HT-29 (cell line): ENCODE measurements at places on chromosomes 13 and 19.

DNA sequence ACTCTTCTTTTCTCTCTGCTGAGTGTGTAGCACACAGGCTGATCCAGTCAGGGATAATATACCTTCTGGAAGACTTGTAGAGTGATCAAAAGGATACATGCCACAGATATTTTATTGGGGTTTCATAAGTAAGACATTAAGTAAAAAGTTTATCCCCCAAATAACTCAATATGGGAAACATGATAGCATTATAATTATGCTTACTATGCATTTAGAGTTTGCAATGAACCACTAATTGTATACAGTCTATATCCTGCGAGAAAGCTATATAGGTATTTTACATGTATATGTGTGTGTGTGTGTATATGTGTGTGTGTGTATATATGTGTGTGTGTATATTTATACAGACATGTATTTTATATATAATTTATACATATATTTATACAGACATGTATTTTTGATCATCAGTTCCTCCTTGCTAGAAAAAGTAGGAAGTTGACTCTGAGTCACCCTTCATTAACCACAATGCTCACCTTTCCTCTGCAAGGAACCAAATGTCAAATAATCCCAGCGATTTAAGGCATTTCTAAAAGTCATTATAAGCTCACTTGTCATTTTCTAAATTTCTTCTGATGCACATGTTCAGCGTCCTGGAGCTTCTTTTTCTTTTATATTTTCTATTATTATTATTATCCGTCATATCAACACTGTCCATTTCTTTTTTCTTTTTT, 312.5 kb upstream of the OBI1 start:
- DNase-seq, result no peak

DNA sequence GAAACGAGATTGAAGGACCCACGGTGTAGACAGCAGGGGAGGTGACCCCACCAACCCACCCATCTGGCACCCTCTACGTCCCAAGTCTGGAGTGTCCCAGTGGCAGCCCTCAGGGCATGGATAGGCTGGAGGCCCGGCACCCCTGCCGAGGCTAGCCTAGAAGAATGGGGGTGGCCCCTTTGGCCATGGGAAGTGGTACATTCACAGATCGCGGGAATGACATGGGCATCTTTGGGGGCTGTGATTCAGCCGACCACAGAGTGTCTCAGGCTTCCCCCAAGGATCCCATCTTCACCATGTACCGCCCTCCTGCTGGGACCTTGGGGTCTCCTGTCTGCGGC, 11.3 kb upstream of the MKNK2 start:
- no peak for DNase-seq

GRCh38 chr13:99548448-99548847, 47.2 kb downstream of the TM9SF2 start:
- no peak for DNase-seq

GRCh38 chr13:80499536-80500290, 158.8 kb upstream of the SPRY2 start:
- no peak for DNase-seq

DNA sequence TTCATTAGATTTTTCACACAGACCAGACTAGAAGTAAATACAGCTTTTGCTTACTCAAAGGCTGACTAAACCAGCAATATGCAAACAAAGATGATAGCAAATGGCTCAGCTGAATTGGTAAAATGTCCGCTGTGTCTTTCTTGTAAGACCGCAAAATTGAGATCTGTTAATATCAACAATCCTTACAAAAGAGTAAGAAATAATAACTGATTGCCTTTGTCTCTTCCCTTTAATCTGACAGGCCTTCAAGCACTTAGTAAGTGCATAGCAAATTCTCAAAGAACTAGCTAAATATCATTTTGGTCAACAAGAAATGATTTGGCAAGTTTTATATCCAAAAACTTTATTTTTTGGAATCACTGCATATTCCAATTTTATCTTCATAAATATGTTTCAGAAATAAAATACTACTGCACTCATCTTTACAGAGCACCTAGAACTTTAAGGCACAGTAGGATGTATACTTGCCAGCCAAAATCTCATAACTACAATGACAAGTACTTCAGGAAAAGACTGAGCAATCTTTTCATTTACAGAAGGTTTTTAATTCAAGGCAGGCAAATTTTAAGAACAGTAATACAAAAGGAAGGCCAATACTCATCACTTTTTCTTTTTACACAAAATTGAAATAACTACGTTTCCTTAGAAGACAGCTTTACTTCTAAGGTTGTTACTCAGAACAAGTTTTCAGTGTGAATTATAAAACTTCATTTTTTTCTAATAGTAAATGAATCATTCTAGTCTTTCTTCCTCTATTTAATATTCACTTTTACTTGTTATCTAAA, 1.1 kb downstream of the ELF1 start:
- DNase-seq, result peak; percentile 71

DNA sequence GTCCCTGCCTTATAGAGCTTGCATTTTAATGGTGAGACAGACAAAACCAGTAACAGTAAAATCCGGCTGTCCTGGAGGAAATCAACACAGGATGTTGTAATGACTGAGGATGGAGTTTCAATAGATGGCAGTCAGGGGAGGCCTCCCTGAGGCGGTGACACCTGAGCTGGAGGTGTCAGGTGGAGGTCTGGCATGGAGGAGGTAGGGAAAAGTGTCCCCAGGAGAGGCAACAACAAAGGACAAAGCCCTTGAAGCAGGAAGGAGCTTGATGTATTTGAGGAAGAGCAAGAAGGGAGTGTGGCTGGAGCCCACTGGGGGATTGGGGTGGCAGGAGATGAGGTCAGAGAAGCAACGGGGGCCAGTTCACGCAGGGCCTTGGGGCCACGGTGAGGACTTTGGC, 7.8 kb downstream of the GRIN2D start:
- no peak for DNase-seq

GRCh38 chr19:17841371-17841809, 6.4 kb downstream of the JAK3 start:
- DNase-seq, result no peak

GRCh38 chr13:33119856-33120543, 103.8 kb downstream of the KL start:
- DNase-seq, result no peak

DNA sequence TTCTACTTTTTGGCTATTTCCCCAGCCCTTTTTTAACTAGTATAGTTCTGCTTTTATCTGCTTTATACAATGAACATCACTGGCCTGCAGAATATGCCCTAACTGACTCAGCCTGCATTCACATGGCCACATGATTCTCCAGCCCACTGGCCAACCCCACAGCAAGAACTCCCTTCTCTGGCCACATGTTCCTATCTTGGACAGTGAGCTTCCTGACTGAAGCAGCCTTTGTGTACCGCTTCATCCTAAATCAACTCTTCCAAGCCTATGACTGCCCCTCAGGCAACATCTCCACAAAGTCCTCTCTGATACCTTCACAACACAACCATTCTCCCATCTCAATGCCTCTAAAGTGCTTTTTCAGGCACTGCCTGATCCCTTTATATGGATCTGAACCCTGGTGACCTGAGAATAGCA, 214.1 kb downstream of the COL4A1 start:
- no peak for DNase-seq

GRCh38 chr19:2064788-2065524, 13.9 kb upstream of the MKNK2 start:
- no peak for DNase-seq

DNA sequence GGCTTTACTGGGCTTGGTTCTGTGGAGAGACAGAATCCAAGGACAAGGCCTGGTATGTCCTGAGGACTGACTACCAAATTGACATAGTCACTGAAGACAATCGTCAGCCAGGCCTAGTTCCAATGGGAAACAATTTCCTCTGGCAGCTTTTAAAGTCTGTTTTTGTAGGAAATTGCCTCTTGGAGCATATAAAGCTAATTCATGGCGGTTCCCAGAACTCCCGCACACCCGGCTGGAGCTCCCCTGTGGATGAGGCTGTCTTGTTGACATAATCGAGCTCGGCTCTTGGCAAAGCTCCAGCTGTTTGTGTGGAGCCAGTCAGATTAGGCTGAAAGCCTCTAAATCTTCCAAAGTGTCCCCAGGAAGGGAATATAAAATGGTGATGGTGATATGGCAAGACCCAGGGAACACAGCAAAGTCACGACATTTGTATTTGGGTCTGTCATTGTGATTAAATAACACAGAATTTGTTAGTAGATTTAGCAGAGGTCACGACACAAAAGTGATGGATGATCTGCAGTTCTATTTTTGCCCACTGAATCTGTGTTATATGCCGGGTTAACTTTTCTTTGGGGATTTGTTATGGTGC, 395.0 kb downstream of the PCDH9 start:
- peak; percentile 11 for DNase-seq

- DNase-seq, result no peak
Measured at GRCh38 chr19:4906963-4907362, 2.3 kb upstream of the UHRF1 start.

DNA sequence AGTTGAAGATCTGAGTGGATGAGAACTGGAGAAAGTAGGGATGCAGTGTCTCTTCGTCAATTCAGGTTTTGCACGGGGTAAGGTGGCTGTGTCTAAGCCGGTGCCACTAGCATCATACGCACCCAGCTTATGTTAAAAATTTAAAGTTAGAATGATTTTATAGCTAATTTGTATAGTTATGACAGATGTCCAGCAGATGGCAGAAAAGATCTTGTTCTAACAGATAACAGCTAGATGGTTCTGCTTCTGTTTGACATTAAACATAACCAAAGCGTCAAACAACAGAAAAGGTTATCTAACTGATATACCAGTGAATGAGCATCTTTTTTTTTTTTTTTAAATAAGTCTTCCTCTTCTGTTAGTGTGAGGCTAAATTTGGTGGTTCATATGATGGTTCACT, 18.8 kb upstream of the EDDM13 start:
- DNase-seq, result peak; percentile 76

GRCh38 chr13:69935043-69935442, 172.6 kb upstream of the ATXN8OS start:
- DNase-seq, result peak; percentile 79
